ENCODE measurements at places on chromosomes 16 and 17.

DNA sequence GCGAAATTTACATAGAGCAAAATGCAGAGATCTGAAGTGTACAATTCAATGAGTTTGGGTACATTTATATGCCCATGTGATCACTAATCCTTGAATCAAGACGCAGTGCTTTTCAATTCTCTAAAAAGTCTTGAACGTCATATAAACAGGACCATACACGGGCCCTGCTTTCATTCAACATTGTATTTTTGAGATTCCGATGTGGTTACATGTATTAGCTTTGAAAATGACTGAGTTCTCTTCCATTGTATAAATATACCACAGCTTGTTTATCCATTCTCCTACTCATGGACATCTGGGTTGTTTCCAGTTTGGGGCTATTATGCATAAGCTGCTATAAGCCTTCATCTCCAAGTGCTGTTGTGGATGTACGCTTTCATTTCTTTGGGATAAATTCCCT is 45.5 kb downstream of the ZCCHC14 start:
- no peak for DNase-seq

- DNase-seq = no peak
These were observed 12.7 kb upstream of the ANKFY1 start for GRCh38 chr17:4276514-4276913.

DNA sequence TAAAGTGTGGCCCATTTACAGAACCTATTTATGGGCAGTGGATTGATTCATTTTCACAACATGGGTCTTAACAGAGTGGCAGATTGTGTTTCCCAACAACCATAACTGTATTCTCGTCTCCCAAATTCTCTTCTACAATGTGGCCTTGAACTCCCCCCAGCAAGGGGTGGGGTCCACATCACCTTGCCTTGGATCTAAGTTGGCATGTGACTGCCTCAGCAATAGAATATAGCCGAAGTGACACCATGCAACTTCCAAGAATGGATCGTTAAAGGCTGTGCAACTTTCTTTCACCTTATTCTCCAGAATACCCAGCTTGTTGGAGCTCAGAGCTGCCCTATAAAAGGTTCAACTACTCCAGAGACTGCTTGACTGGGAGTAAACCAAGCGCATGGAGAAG is 72.0 kb upstream of the CDH5 start:
- no peak for DNase-seq

DNA sequence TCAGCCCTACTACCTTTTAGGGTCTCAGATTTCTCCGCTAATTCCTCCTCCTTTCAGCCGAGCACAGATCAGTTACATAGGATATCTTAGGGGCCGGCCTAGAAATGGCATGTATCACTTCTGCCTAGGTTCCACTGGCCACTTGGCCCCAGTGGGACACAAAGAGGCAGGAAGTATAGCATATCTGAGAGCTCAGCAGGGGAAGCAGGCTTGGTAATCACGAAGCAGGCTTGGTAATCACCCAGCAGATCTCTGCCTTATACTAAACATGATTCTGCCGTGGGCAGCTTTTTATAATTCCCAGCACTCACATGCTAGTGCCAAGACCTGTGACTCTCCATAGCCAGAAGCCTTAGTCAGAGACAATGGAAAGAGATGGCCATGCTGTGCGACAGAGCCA is 59.6 kb upstream of the CACNG5 start:
- DNase-seq = no peak

DNA sequence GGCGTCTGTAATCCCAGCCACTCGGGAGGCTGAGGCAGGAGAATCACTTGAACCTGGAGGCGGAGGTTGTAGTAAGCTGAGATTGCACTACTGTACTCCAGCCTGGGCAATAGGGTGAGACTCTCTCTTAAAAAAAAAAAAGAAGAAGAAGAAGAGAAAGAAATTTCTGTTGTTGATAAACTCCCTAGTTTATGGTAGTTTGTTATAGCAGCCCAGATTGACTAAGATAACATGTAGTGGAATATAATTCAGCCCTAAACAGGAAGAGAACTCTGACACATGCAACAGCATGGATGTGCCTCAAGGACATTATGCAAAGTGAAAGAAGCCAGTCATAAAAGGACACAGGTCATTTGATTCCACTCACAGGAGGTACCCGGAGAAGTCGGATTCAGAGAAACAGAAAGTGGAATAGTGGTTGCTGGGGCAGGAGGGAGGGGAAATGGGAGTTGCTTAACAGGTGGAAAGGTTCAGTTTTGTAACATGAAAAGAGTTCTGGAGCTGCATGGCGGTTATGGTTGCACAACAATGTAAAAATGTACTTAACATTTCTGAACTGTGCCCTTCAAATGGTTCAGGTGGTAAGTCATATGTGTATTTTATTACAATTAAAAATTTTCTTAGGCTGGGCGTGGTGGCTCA is 26.0 kb upstream of the PRM1 start:
- DNase-seq = no peak

- DNase-seq = no peak
These were observed 141.2 kb upstream of the ZFHX3 start for GRCh38 chr16:73189136-73189535.

GRCh38 chr16:524274-525040 is 3.1 kb upstream of the CAPN15 start:
- DNase-seq = no peak

GRCh38 chr17:16419074-16419928 is 3.9 kb downstream of the TRPV2 start:
- DNase-seq = no peak

- no peak for DNase-seq
These were observed 2.5 kb upstream of the GJD3 start for GRCh38 chr17:40366861-40367518.

DNA sequence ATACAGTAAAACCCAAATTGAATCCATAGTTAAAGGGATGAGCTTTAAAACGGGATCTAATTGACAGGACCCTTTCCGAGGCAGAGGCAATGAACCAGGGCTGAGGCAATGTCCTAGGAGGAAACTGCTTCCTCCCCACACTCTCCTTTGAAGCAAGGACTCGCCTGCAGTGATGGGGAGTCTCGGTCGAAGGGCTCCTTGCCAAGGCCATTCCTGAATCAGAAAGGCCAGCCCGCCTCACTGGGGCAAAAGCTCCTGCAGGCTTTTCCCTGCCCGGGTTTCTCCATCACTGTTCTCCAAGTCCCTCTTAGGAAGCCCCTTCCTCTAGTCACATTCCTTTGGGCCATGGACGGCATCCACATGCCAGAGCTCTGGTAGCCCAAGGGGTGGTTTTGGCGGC is 132.0 kb downstream of the RBFOX3 start:
- no peak for DNase-seq

DNA sequence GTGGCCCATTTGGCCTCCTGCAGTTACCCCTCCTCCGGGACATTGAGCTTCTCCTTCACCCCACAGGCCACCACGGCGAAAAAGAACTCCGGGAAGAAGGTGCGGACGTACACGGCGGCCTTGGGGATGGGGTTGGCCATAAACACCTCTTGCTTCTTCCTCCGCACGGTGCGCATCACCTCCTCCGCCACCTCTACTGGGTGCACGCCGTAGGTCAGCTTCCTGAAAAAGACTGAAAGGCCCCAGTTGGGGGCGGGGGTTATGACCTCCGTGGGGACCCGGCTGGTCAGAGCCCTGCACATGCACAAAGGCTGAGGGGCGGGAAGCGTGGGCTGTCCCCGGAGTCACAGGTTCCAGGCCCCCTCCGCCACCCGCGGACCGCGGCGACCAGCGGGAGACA is 19.9 kb downstream of the DHRS7C start:
- no peak for DNase-seq

- DNase-seq = no peak
These were observed 1.4 kb downstream of the RHBDL1 start for GRCh38 chr16:676913-677312.

- no peak for DNase-seq
These were observed 93.5 kb downstream of the GOSR1 start for GRCh38 chr17:30570596-30571265.

DNA sequence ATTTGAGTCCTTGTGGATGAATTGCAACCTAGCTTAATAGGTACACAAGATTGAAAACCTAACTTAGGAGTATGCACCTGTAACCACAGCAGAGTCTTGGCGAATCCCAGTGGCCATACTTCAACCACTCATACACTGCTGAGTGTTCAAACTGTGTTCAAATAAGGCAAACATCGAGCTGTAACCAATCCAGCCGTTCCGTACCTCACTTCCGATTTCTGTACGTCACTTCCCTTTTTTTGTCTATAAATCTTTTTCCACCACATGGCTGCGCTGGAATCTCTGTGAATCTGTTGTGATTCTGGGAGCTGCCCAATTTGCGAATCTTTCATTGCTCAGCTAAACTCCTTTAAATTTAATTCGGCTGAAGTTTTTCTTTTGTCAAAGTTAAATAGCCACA is 190.6 kb downstream of the MAF start:
- DNase-seq = no peak

DNA sequence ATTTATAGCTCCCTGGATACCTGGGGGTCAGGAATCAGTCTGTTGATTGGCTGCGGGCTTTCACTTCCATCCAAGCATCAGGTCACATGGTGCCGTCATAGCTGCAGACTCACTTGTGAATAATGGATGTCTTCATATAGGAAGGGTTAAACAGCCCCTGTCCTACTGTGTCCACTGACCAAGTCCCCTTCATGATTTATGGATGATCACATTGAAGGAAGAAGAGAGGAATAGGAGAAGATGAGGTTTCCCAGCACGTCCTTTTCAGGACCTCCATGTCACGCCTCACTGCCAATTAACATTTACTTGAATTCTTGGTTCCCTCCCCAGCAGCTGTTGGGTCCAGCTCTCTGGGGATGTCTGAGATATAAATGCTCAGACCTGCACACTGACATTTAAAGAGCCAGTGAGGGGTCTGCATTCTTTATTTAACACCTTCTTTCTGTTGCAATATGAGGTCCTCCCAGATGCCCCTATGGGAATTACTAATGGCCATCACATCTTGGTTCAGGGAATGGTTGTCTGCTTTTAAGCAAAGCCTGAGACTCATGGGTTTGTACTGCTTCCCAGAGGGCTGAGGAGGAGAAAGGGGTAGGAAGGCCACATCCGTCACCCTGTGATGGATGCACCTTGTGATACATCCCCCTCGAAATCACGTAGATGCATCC is 230.6 kb upstream of the HSBP1 start:
- DNase-seq = no peak

All from occipital lobe (tissue), 3 donors.